ENCODE measurements at places on chromosomes 6 and 20.

- no peak for DNase-seq
These were observed 229.1 kb downstream of the SIM1 start for GRCh38 chr6:100235631-100236030.

DNA sequence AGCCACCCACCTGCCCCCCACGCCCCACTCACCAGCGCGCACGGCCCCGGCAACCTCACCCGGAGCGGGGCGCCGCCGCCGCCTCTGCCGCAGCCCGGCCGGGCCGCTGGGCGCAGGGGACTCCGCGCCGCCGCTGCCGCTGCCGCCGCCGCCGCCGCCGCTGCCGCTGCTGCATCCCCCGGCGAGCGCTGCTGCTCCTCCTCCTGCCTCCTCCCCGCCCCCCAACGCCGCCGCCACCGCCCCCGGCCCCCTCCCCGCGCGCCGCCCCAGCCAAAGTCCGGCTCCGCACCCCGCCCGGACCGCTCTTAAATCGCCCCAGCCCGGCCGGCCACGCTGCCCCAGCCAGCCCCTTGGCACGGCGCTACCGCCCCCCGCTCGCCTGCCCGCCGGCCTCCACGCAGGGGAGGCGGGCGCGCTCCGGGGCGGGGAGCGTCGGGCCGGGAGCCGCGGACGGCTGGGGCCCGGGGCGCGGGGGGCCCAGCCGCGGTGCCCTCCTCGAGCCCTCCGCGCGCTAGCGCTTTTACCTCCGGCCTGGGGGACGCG is at the start of gene SULF2:
Gene SULF2, minus strand, starts transcription at position 171 of the 543 bp plus-strand sequence. CDS start 28,118 bp downstream, outside the sequence.
- no peak for DNase-seq

DNA sequence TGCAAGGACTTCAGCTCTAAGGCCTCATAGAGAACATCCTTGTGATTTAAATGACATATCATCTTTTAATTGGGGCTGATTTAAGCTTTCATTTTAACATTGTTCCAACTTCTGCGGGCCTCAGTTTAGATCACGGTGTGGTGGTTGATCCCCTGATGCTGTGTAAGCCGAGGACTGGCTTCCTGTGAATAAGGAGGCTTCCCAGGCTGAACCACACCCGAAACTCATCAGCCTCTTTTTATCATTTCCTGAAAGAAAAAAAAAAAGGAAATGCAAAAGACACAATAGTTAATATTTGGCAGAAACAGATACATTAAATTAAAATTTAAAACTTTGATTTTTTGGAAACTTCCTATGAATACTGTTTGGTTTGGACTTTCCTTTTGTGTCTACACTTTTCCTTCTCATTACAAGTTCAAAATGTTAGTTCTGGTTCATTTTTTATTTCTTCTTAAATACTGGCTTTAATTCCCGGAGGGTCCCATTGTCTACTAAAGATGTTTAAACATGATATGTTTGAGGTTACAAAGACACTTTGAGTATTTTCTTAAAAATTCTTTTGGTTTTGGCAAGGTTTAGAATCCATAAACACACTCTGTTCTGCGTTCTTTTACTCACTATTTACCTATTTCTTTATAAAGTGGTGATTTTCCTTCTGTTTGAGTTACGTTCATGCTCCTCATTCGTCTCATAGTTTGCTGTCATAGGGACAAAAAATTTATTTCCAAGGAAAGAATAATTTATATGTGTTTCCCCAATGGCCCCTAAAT is 230.0 kb upstream of the SULF2 start:
- DNase-seq = no peak

GRCh38 chr6:96520171-96521115 is 1.2 kb upstream of the UFL1 start:
- DNase-seq = no peak

DNA sequence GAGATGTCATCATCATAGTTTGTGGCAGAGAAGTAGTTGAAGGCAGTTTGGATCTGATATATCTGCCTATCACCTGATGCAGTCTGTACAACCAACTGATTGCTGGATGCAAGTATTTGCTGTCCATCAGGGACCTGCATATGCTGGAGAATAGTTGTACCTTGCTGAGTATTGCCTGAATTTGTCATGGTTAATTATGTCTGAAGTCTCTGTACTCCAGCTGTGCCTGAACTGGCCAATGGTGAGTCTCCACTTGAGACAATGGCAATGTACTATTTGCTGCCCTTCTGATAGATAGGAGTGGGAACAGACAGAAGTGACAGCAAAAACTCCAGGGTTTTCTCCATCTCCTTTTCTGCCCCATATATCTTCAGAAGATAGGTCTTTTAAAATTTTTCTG is 531.5 kb downstream of the EPHA7 start:
- DNase-seq = no peak

GRCh38 chr6:83464381-83465140 is 33.7 kb upstream of the ME1 start:
- no peak for DNase-seq

DNA sequence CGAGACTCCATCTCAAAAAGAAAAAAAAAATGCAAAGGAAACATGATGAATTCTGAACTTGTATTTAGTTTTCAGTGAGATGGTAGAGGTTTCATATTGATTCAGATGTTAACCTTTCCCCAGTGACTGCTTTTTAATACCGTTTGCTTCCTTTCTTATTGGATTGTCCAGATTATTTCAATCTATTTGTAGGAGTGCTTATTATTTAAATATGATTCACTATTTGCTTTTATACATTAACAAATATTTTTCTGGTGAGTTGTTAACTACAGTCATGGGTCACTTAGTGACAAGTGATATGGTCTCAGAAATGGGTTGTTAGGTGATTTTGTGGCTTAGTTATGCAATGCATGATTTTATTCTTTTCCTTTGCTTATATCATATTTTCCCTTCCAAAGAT is 8.4 kb downstream of the PI3 start:
- DNase-seq = no peak

GRCh38 chr6:161073930-161074329 is 82.4 kb downstream of the MAP3K4 start:
- DNase-seq = no peak
